Purkinje cell (primary cell): ENCODE measurements at places on chromosomes 7 and 10. TPM values are rescaled to one million over a fixed set of nuclear protein-coding genes. Genes with fewer than 3 reads are reported as not detected.

CCDC172 gene
- polyA plus RNA-seq = not detected in 2 replicates

SP8 gene
- not detected in 2 replicates for polyA plus RNA-seq

MUC12 gene
- 1.5 TPM in 1 of 2 replicates, not detected in the other for polyA plus RNA-seq

ANKRD16 gene
- polyA plus RNA-seq = 2.7 and 3.3 TPM in 2 replicates

SFMBT2 gene
- polyA plus RNA-seq = 3.2 and 3.3 TPM in 2 replicates

SMO gene
- polyA plus RNA-seq = 1.0 and 2.7 TPM in 2 replicates

ENTPD1 gene
- polyA plus RNA-seq = 3.6 and 4.6 TPM in 2 replicates

VWDE gene
- polyA plus RNA-seq = 2.6 and 7.3 TPM in 2 replicates

ALOX5 gene
- 0.27 TPM in 1 of 2 replicates, not detected in the other for polyA plus RNA-seq

DNAJB6 gene
- 177 and 192 TPM in 2 replicates for polyA plus RNA-seq

SPDYE2B gene
- 0.35 TPM in 1 of 2 replicates, not detected in the other for polyA plus RNA-seq

CTAGE8 gene
- polyA plus RNA-seq = not detected in 2 replicates

TEX47 gene
- 2.6 TPM in 1 of 2 replicates, not detected in the other for polyA plus RNA-seq

DYDC2 gene
- 0.83 TPM in 1 of 2 replicates, not detected in the other for polyA plus RNA-seq

AOAH gene
- 1.8 and 6.5 TPM in 2 replicates for polyA plus RNA-seq

C10orf53 gene
- 5.7 TPM in 1 of 2 replicates, not detected in the other for polyA plus RNA-seq

SLIT1 gene
- polyA plus RNA-seq = 13.6 TPM in 1 of 2 replicates, not detected in the other

CAV1 gene
- 0.26 and 2.1 TPM in 2 replicates for polyA plus RNA-seq

HOXA11 gene
- not detected in 2 replicates for polyA plus RNA-seq

GATA3 gene
- not detected in 2 replicates for polyA plus RNA-seq

UNCX gene
- polyA plus RNA-seq = 0.12 TPM in 1 of 2 replicates, not detected in the other

GBX1 gene
- polyA plus RNA-seq = not detected in 2 replicates

OR9A2 gene
- polyA plus RNA-seq = not detected in 2 replicates

TMEM178B gene
- 6.1 and 7.2 TPM in 2 replicates for polyA plus RNA-seq

POLD2 gene
- polyA plus RNA-seq = 21.9 and 42.2 TPM in 2 replicates

COL17A1 gene
- polyA plus RNA-seq = not detected in 2 replicates

NPC1L1 gene
- polyA plus RNA-seq = not detected in 2 replicates

STK31 gene
- not detected in 2 replicates for polyA plus RNA-seq

CADPS2 gene
- 17.2 and 23.2 TPM in 2 replicates for polyA plus RNA-seq
